Activated T-helper 1 cell treated with Interleukin-2 at 50 U/mL for 16 hours (primary cell): ENCODE measurements at places on chromosomes 5 and 9.

GRCh38 chr9:128969491-128969890 is 22.0 kb downstream of the NUP188 start:
- DNase-seq = no peak

- no peak for DNase-seq
Measured at GRCh38 chr5:78537821-78538220, 110.8 kb downstream of the LHFPL2 start.

DNA sequence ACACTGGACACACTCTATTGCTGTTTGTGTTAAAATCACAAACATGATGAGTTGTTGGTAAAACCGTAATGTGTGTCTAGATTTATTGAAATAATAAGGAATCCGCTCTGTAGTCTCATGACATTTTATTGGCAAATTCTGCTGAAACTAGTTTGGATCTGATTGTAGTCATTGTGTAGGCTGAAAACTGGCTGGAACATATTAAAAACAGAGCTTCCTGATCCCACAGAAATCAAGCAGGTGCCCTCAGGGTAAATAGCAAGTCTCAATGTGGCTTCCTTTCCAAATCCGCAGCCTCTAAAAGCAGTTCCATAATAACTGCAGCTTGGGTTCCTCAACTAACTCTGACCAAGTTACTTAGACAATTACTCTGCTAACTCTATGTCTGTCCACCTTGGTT is 427.5 kb upstream of the KIF2A start:
- no peak for DNase-seq

- no peak for DNase-seq
Measured at GRCh38 chr5:94057217-94057616, 315.8 kb upstream of the POU5F2 start.

GRCh38 chr5:8363138-8363537 is 494.2 kb downstream of the MTRR start:
- DNase-seq = no peak

- DNase-seq = no peak
Measured at GRCh38 chr5:43231977-43232376, 40.0 kb downstream of the NIM1K start.

GRCh38 chr9:108772301-108772894 is 83.4 kb downstream of the ACTL7B start:
- no peak for DNase-seq

GRCh38 chr9:128340691-128341434 is 536 bp downstream of the SLC27A4 start:
- DNase-seq = no peak

DNA sequence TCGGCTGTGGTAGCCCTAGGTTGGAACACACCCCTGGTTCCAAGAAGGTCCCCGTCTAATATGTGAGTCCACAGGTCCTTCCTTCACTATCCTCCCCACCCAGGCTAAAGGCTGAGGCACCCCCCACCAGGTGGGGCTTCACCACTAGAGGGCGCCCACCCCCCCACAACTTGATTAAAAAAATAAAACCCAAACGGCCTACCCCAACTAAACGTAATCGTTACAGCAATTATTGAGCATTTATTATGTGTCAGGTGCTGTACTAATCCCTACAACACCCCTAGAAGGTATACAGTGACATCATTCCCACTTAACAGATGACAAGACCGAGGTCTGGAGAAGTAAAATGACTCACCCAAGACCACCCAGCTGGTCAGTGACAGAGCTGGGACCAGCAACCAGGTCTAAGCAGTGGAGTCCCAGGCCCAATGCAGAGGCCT is 65.0 kb downstream of the FGF18 start:
- DNase-seq = peak; percentile 6

DNA sequence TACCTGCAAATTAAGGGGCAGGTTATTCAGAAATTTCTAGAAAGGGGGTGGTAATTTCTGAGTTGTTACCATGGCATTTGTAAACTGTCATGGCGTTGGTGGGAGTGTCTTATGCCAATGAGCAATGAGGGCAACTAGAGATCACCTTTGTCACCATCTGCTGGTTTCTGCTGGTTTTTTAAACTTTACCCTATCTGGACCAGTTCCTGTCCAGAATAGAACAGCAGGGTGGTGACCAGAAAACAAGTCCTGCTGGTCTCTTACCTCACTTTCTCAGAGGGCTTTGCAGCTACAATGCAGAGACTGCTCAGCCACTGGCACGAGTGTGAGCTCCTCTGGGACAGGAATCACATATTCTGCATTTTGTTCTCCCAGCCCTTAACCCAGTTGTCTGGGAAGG is 51.4 kb downstream of the FAM114A2 start:
- no peak for DNase-seq

- DNase-seq = no peak
Measured at GRCh38 chr9:84271531-84271900, 69.0 kb downstream of the SLC28A3 start.

GRCh38 chr5:125659316-125660023 is 763.7 kb upstream of the GRAMD2B start:
- no peak for DNase-seq

GRCh38 chr5:37962389-37962788 is 122.5 kb upstream of the GDNF start:
- no peak for DNase-seq

GRCh38 chr5:56514245-56514644 is 281.1 kb upstream of the ANKRD55 start:
- DNase-seq = no peak

- no peak for DNase-seq
Measured at GRCh38 chr9:98472216-98472615, 216.8 kb upstream of the TBC1D2 start.

DNA sequence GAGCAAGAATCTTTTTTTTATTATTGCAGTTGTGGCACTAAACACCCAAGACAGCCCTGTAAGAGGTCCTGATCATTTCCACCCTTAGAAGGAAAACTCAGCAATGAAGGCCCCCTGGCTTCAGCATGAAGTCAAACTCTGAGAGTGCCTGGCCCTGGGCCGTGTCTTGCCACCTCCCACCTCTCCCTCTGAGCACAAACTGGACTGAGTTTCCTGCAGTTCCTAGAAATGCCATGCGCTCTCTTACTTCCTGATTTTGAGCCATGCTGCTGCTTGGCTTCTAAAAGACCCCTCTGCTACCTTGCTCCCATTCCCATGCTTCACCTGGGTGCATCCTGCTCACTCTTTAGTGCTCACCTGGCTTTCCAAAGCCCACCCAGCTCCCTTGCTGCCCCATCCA is 140.4 kb upstream of the KLF9 start:
- no peak for DNase-seq

- DNase-seq = no peak
Measured at GRCh38 chr5:177604656-177605055, 4.7 kb downstream of the B4GALT7 start.

GRCh38 chr5:10424124-10424731 is 17.5 kb upstream of the ROPN1L start:
- DNase-seq = no peak

GRCh38 chr5:4862500-4862899 is 277.6 kb upstream of the ADAMTS16 start:
- no peak for DNase-seq

- DNase-seq = no peak
Measured at GRCh38 chr5:139669662-139670368, 21.7 kb downstream of the CXXC5 start.

DNA sequence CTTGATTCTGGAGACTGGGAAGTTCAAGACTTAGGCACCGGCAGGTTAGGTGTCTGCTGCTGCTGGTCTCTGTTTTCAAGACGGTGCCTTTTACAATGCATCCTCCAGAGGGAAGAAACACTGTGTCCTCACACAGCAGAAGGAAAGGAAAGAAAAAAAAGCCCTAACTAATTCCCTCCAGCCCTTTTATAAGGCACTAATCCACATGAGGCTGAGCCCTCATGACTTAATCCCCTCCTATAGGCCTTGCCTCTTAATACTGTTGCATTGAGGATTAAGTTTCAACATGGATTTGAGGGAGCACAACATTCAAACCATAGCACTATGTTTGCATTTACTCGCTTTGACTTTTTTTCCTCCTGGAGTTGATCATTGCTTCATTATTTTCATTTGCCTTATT is 585.9 kb downstream of the TLR4 start:
- DNase-seq = no peak

DNA sequence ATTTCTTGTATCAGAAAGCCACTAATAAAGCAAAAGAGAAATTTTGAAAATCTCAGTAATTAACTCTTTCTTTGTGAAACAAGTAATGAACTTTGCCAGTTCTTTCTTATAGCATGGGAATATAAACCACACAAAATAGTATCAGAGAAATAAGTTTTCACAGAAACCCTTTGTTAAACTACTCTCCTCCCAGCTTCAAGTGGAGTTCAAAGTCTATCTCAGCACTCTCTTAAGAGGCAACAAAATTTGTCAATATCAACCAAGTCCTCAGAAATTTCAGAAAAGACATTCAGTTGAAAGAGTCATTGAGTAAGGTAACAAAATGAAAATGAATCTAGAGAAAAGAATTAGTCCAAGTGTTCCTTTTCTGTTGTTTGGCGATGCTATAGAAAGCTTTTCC is 89.3 kb downstream of the NTRK2 start:
- DNase-seq = no peak

- DNase-seq = no peak
Measured at GRCh38 chr5:2751592-2752021, at the start of gene IRX2. Gene IRX2, minus strand, starts transcription at chr5:2751677. Its CDS starts 264 bp downstream, at chr5:2751413.

DNA sequence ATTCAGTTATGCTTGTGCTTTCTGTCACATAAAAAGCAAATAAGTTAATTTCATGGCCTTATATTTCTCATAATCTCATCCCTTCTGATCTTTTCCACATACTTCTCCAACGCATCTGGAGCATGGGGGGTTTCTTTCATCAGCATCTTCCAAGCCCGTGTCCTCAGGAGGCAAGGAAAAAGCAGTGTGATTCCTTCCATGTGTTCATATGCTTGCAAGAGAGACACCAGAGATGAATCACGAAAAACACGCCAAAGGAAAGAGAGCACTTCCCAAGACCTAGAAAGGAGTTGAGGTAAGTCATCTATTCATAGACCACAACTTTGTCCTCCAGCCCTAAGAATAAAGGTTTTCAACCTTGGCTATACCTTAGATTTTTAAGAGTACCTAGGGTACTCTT is 26.0 kb upstream of the SVEP1 start:
- DNase-seq = no peak

GRCh38 chr5:130687085-130687733 is 477.8 kb downstream of the HINT1 start:
- no peak for DNase-seq

GRCh38 chr5:21820527-21820926 is 1032.6 kb downstream of the CDH12 start:
- no peak for DNase-seq

GRCh38 chr5:32989815-32990214 is 278.7 kb downstream of the NPR3 start:
- DNase-seq = no peak

- no peak for DNase-seq
Measured at GRCh38 chr9:85024374-85024773, 354.8 kb downstream of the NTRK2 start.

DNA sequence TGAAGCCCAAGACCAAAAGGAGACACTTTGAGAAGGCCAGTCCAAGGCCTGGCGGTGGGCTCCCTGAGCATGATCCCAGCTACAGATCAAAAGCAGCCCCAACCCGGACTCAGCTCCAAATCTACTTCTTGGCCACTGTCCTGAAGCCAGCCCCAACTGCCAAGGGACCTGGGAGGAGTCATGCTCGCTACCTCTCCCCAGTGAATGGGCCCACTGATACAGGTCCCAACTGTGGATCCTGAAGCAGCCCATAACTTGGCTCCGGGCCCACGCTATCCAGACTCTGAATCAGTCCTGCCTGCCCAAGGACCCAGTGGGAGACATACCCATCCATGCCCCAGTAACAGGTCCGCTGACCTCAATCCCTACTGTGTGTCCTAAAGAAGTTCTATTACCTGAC is 1545.3 kb upstream of the C9orf72 start:
- DNase-seq = no peak

- no peak for DNase-seq
Measured at GRCh38 chr5:95241-95980, 3.4 kb downstream of the PLEKHG4B start.

GRCh38 chr9:16125629-16126028 is 572.8 kb downstream of the CCDC171 start:
- DNase-seq = no peak

- DNase-seq = no peak
Measured at GRCh38 chr9:121780177-121781040, 129.0 kb downstream of the DAB2IP start.

GRCh38 chr9:93134740-93135444 is 841 bp upstream of the NINJ1 start:
- DNase-seq = no peak

- DNase-seq = no peak
Measured at GRCh38 chr9:94921092-94921471, 194.6 kb downstream of the AOPEP start.

DNA sequence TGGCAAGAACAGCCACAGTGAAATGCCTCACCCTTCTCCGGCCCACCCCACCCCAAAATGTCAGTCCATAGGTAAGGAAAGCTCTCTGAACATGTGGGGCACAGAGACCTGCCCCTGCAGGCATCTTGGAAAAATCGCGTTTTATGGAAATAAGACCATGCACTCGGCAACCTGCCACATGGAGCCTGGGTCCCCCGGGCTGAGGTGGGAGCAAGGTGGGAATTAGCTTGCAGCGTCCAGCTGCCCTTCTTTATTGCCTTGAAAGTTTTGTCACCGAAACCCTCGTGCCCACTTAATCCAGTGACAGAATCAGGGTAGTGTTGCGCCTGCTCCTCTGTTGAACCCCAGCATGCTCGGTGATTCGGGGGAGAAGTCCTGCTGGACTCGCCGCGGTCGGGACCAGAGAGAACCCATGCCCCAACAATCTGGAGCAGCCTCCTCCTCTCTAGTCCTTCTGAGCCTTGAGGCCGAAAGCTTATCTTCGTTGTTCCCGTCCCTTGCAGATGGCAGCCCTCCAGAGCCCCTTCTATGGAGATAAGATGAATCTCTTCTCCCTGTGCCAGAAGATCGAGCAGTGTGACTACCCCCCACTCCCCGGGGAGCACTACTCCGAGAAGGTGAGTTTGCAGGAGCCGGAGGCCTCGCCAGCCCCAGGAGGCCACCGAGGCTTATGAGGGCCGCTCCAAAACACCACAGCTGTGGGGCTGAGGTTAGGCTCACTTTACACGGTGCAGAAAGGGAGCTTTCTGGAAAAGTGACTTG is 67.9 kb downstream of the PSMB7 start:
- no peak for DNase-seq

DNA sequence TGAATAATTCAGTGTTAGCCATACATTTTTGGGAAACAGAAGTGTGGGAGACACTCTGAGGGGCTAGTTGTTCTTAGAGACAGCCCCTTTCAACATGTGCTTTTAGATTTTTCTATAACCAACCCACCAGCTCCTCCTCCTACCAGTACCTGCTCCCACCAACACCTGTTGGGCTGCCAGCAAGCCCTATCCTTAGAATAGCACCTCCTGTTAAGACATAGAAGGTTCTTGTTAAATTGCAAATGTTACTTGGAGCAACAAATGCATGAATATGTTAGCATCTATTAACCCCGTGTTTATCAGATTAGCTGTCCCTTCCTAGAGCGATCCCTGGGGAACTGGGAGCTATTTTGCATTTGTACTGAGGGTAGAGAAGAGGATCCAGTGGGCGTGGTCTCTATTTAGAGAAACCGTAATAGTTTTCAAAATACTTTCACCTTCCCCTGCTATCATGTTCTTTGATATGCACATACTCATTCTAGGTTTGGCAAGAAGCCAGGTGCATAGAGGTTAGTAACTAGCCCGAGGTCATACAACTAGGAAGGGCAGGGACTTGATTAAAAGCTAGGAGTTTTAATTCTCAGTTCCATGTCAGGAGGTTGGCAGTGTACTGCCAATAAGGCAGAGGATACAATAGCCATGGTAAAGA is 334.4 kb downstream of the KCTD16 start:
- DNase-seq = no peak
